Activated naive CD8-positive, alpha-beta T cell treated with anti-CD3 and anti-CD28 coated beads for 36 hours (primary cell): ENCODE measurements at places on chromosomes 3 and 15. TPM values are rescaled to one million over a fixed set of nuclear protein-coding genes. Genes with fewer than 3 reads are reported as not detected.

Gene SLC15A2
- 1.5 TPM for total RNA-seq

GRCh38 chr3:146339349-146339748, 88.4 kb upstream of the PLSCR4 start:
- DNase-seq, result no peak

DNA sequence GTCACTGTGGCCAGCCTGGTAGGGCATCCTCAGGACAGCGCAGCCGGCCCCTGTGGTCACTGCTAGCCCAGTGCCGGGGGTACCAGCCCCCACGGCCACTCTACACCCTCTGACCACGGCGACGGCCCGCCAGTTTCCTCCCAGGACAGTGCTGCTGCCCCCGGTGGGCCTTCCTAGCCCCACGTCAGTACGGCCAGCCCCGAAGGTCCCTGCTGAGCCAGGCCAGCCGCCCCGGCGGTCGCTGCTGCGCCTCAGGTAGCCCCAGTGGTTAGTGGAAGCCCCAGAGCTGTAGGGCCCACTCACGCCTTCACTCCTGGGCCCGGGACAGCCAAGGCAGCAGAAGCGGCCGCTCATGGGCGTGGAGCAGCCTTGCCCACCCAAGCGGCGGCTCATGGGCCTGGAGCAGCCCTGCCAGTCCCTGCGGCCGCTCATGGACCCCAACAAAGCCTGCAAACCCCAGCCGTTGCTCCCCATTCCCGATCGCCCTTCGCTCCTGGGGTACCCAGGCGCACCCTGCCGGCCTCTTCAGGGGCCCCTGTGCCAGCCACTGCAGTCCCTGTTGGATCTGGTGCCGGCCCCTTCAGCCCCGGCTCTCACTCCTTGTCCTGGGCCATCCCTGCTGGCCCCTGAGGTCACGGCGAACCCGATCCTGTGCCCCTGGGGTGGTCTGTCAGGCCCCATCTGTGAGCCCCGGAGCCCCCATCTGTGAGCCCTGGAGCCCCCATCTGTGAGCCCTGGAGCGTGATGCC, 9.5 kb upstream of the ROPN1B start:
- DNase-seq, result no peak

GRCh38 chr3:71461749-71462483, 121.6 kb downstream of the FOXP1 start:
- DNase-seq, result no peak

Gene MFGE8
- total RNA-seq, result 37.8 TPM

Gene DYNLT2B
- 8.4 TPM for total RNA-seq

- no peak for DNase-seq
Measured at GRCh38 chr3:128532012-128532983, 39.3 kb upstream of the GATA2 start.

Gene SLC24A5
- not detected for total RNA-seq

DNA sequence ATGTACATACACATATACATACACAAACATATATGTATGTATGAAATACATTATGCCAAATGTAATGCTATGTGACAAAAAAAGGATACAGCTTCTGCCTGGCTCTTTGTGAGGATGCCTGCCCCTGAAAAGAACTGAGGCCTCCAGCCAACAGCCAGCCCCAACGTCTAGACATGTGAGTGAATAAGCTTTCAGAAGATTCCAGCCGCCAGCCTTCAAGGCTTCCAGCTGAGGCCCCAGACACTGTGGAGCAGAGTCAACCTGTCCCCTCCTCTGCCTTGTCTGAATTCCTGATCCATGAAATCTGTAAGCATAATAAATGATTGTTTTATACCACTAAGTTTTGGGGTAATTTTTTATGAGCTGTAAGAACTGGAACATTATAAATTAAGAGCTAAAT, 24.7 kb downstream of the GXYLT2 start:
- DNase-seq, result no peak
